ENCODE measurements at places on chromosomes 7 and 10.

DNA sequence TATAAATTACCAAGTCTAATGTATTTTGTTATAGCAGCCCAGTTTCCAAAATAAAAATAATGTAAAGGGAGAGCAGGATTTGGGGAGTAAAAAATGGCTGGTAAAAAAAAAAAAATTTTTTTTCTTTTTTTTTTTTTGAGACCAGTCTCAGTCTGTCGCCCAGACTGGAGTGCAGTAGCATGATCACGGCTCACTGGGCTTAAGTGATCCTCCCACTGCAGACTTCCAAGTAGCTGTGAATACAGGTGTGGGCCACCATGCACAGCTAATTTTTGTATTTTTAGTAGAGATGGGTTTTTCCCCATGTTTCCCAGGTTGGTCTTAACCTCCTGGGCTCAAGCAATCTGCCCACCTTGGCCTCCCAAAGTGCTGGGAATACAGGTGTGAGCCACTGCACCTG is 4.8 kb upstream of the LSM8 start:
- no peak for DNase-seq
- no peak overlapping the region for H3K4me3 ChIP-seq
- H3K4me1 ChIP-seq, result peaks cover 4% of the 10 kb centered on the region
- no peaks in the 10 kb centered on the region for H3K36me3 ChIP-seq
- H3K27me3 ChIP-seq, result no peaks in the 10 kb centered on the region

DNA sequence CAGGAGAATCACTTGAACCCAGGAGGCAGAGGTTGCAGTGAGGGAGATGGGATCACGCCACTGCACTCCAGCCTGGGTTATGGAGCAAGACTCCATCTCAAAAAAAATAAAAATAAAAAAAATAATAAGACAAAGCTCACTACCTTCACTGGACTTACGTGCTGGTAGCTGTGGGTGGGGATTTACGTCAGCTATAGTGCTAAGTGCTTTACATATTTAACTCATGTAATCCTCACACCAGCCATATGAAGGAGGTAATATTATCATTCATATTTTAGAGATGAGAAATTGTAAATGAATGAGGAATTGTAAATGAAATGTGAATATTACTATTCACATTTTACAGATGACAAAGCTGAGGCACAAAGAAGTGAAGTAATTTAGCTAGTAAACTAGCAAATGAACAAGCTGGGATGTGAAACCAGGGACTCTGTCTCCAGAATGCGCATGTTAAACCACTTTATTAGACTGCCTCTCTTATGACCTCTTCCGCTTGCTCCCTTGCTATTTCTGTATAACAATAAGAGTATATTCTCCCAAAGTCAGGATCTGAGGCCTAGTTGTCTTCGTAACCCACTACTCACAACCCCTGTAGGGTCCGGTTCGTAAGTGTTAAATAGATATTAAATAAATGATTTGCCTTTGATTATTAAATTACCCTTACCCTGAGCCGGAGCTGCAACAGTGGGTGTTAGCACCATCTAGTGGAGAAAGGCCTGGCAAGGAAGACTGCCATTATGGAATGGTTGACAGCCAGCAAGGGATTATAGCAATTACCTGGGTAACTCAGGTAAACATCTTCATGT is 70.2 kb downstream of the HTR7 start:
- H3K27ac ChIP-seq, result no peak overlapping the region
- H3K4me3 ChIP-seq, result no peak overlapping the region
- DNase-seq, result no peak
- H3K4me1 ChIP-seq, result no peaks in the 10 kb centered on the region

DNA sequence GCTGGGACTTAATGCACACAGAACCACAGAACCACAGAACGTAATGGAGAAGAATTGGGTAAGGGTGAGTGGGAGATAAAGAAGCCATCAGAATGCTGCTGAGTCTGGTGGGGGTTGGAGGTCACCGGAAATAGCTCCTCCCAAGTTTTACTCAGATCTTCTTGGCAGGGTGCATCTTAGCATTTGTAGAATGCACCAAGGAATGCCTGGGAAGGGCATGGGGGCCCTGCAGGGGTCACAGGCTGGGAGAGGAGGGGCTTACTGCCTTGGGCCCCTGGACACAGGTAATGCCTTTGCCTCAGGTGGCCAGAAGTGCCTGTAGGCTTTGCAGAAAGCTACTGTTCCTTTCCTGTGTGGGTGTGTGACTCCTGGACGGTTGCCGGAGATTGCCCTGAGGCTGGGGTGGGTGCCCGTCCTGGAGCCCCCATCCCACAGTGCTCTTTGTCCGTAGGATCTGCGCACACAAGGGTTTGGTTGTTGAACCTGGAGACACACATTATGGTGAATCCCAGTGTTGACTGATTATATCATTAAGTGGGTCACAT is 55.1 kb downstream of the MGMT start:
- no peak for DNase-seq
- H3K27ac ChIP-seq, result no peak overlapping the region
- H3K36me3 ChIP-seq, result no peaks in the 10 kb centered on the region
- no peak overlapping the region for H3K4me3 ChIP-seq
- H3K27me3 ChIP-seq, result no peaks in the 10 kb centered on the region

DNA sequence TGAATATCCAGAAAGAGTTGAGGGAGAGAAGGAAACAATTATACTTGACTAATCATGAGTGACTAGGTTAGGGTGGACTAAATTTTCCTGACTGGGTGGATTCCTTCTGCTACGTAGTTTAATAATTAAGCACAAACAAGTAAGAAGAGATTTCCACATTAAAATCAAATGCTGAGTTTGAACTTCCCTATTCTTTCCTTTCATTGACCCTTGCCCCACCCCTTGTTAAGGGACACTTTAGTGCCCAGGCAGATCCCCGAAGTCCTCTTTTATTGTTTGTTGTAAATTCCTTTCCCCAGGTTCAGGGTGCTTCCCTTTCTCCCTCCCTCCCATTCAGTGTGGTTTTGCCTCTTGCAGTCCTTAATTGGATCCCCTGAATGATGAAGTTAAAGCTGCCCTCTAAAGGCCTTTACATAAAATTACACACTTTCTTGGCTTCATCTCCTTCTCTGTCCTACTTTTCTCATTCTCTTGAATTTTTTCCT is 8.8 kb upstream of the SPAM1 start:
- no peak overlapping the region for H3K4me3 ChIP-seq
- no peaks in the 10 kb centered on the region for H3K36me3 ChIP-seq
- H3K27ac ChIP-seq, result no peak overlapping the region
- no peak for DNase-seq
- no peaks in the 10 kb centered on the region for H3K4me1 ChIP-seq

- DNase-seq, result no peak
- H3K36me3 ChIP-seq, result no peaks in the 10 kb centered on the region
- peaks cover 2% of the 10 kb centered on the region for H3K4me1 ChIP-seq
- H3K27me3 ChIP-seq, result no peaks in the 10 kb centered on the region
Measured at GRCh38 chr10:63140077-63140476, 6.9 kb downstream of the NRBF2 start.

DNA sequence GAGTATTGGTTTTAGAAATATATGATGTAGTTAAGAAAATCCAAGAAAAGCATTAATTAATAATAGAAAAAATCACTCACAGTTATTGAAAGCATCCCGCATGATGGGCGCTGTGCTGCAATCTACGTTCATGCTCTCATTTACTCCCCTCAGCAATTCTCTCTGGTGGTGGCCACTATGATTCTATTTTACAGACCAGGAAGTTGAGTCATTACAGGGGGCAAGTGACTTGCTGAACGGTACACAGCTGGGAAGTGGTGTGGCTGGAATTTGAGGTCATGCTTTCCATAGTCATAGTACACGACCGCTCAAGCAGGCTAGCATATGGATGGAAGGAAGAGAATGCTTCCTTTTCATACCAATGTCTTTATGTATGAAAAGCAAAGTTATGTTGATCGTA is 117.4 kb downstream of the TES start:
- no peaks in the 10 kb centered on the region for H3K36me3 ChIP-seq
- H3K4me1 ChIP-seq, result no peaks in the 10 kb centered on the region
- DNase-seq, result no peak
- no peak overlapping the region for H3K27ac ChIP-seq
